Naive thymus-derived CD4-positive, alpha-beta T cell (primary cell): ENCODE measurements at places on chromosomes 5 and 9. TPM values are rescaled to one million over a fixed set of nuclear protein-coding genes. Genes with fewer than 3 reads are reported as not detected.

GRCh38 chr9:135484460-135485277 is 5.1 kb downstream of the PPP1R26 start:
- DNase-seq: no peak

DNA sequence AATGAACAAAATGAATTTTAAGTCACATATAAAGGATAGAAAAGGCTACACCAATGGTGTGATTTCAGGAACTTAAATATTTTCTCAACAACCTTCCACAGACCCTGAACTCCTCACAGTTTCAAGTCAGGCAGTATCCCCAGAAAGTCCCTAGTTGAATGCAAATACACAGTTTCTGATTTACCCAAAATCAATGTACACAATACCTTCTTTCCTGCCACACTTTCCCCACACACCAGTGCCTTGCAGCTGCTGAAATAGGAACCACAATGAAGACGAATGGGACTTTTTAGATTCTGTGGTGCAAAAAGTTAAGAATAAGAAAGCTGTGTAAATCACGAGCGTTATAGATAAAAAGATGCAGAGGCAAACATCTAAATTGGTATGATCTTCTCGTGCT is 552.4 kb upstream of the MEF2C start:
- no peak for DNase-seq

The CERCAM gene
- polyA plus RNA-seq: 0.54 TPM

GRCh38 chr9:111502506-111502905 is 18.3 kb upstream of the ECPAS start:
- no peak for DNase-seq

- no peak for DNase-seq
Measured at GRCh38 chr5:104754311-104754995, 1191.9 kb upstream of the NUDT12 start.

The PIP5KL1 gene
- not detected for polyA plus RNA-seq

- no peak for DNase-seq
Measured at GRCh38 chr5:73623060-73623459, 2.9 kb upstream of the ARHGEF28 start.

- DNase-seq: no peak
Measured at GRCh38 chr9:100499866-100500265, 26.9 kb downstream of the TMEFF1 start.

DNA sequence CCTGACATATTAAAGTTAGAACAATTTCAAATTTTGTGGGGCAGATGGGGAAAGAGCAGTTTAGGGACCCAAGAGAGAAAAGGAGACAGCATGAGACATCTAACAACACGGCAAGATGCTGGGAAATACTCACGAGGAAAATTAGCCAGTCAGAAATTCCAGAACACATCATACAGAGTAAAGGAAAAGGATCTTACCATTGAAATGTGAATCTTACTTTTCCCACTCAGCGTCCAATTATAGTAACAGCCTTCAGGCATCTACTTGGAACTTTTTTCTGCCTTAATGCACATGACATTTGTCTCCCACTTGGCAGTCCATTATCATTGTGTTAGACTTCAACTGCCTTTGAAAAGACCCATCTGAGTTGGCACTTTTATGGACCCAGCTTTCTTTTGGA is 189.7 kb upstream of the SLC27A6 start:
- no peak for DNase-seq
